Activated CD4-positive, alpha-beta T cell treated with anti-CD3 and anti-CD28 coated beads, Interleukin-2, amount 50 U/mL, for 1 hour (primary cell): ENCODE measurements at places on chromosomes 6 and 20.

DNA sequence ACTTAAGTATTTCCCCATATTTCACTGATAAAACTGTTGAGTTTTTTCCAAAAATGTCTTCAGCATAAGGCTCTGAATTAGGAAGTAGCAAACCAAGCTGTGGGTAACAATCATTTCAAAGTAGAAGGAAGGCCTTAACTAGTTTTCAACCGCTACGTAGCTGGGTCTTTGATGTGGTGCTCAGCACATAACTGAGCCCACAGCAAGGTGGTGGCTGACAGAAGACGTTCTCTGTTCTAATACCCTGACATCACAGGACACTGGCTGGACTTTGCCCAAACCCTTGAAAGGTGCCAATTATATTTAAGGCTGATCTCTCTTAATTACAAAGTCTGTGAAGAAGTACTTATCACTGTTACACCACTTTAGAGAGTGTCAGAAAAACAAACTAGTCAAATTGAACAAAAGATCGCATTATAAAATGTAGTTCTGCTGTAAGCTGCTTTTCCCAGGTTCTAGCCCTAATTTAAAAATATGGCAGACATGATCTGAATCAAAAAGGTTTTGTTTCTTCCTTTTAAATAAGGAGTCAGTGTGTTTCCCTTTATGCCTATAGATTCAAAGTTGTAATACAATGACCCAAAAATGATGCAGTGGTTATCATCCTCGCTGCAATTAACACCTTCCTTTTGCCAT lies 26.7 kb downstream of the MAN1A1 start:
- DNase-seq, result no peak

DNA sequence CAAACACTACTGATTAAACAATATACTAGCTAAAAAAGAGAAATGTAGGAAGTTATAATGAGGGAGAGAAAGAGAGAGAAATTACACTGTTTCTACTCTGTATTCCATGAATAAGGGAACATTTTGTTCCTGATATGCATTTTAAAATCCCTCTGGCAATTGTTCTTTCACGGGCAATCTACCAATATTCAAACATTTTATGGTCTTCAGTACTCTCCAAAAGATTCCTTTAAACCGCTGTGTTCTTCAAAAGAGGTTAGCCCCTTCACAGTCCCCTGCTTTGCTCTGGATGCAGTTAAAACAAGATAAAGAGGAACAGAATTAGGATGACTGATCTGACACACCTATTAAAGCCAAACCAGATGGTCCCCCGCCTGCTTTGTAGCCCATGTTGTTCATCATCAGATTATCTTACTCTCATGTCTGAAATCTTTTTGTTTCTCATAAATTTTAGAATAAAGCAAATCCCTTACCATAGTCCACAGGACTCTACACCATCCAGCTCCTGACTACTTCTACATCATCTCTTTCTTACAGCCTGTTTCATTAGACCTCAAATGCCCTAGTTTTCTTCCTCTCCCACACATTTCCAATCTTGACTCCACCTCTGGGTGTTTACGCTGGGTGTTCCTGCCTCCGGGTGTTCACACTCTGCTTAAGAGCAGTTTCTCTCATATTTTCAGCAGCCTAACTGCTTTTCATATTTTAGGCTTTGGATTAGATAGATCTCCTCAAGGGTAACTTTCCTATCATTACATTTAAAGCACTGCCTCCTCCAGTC lies 399.7 kb downstream of the COL12A1 start:
- no peak for DNase-seq

GRCh38 chr20:50296450-50297375 lies 106.1 kb downstream of the CEBPB start:
- no peak for DNase-seq

- DNase-seq, result no peak
Measured at GRCh38 chr20:25573288-25574251, 11.8 kb downstream of the NINL start.

DNA sequence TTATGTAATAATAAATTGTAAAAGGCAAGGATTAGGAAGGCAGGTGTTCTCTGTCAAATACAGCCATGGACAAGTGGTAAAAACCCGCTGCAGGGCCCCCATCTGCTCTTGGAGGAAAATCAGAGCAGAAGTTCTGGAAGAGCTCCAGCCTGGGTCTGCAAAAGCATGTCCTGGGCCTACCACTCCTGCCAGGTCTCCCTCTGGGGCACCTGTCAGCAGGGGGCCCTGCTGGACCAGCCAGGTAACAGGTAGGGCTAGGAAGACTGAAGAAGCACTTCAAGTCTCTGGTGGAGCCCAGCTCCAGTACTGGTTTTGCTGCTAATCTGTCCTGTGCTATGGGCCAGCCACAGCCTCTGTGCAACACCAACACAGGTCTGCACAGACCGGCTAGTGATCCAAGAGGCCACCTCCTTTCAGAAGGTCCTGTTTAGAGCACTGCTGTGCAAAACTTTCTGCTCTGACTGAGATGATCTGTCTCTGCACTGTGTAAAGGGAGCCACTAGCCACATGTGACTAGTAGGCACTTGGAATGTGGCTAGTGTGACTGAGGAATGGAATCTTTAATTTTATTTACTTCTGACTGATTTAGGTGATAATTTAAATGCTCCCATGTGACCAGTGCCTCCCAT lies 30.2 kb downstream of the RRBP1 start:
- DNase-seq, result no peak

- DNase-seq, result peak; percentile 36
Measured at GRCh38 chr20:62716198-62716940, 7.7 kb downstream of the NTSR1 start.

DNA sequence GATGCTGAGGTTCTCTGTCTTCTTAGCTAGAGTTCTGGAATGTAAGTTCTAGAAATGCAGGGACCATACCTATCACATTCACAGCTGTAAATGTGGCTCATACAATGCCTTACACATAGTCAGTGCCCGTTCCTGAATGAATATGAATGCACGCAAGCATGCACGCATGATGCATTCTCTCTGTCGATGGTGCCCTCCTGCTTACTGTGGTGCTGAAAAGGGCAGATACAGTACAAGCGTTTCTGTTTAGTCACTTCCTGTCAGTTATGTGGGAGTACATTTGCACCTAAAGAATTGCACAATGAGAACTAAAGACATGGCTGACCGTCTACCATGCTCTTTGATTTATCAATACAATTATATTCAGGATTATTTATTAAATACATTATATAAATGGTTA lies 152.2 kb upstream of the SOX4 start:
- no peak for DNase-seq

DNA sequence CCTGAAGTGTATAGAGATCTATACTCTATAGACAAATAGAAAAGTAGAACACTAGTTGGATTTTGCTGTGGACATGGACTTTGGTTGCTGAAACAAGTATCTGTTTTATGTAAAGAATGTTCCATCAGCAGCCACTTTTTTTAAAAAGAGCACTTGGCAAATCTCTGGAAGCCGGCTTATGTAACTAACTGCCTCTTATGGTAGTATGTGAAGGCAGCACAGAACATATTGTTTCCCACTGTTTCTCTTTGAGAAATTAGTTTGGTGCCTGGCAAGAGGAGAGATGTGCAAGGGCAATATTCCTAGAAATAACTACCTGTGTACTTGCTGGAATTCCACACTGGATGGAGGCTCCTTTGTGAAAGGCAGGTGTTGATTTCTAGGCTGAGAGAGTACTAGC lies 242.3 kb upstream of the PREP start:
- no peak for DNase-seq

- DNase-seq, result no peak
Measured at GRCh38 chr20:63016514-63017075, 9.8 kb upstream of the BHLHE23 start.

- DNase-seq, result no peak
Measured at GRCh38 chr6:158791274-158791855, 27.8 kb downstream of the EZR start.

DNA sequence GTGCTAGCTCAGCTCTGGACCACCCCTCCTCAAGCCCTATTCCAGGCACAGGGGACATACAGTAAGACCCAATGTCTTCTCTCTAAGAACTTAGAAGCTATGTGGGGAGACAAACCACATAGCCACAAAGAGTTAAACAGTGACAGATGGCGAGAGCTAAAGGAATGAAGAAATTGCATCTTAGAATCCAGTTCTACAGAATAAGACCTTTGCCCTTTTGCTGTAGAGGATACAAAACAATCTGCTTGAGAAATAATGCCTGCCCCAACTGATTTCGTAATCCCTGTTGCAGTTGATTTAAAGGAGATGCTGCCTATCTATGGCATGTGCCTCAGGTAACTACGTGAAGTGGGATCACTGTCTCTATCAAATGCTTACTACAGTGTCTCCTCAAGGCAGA lies 31.2 kb downstream of the TNFRSF21 start:
- DNase-seq, result no peak

- no peak for DNase-seq
Measured at GRCh38 chr6:32741031-32741960, at the start of gene HLA-DQA2. Gene HLA-DQA2, plus strand, starts transcription at chr6:32741391. Its CDS starts 53 bp downstream, at chr6:32741444.

- no peak for DNase-seq
Measured at GRCh38 chr6:144259986-144260385, 25.1 kb upstream of the UTRN start.

DNA sequence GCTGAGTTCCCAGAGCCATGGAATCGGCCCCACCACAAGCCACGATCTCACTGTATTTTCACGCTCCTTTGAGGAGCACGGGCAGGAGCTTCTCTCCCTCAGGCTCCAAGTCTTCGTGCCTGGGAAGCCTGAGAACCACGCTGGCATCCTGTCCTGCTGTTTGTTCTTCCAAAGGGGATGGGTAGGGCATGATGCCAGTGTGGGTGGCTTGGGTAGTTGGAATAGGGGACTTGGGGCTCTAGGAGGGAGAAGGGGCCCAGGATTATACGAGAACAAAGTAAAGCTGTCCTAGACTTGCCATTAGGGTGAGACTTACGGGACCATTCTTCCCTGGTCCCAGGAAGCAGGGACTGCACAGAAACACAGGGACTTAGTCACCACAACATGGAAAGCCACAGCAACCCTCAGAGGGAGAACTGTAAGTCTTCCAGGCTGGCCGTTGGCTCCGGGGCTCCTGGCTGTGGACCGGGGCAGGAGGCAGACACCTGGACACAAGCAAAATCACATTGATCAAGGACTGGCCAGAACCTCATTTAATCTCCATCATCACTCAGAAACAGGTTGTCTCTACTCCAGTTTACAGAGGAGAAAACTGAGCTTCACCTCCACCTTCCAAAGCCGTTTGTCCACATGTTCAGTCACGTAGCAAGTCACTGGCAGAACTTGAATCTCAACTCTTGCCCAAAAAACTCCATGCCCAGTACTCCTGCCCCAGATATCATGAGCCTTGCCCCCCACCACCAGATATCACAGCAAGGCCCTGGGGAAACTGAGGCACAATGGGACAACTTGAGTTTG lies 1.3 kb downstream of the CCN5 start:
- no peak for DNase-seq

- DNase-seq, result no peak
Measured at GRCh38 chr6:148457137-148457842, 114.7 kb downstream of the SASH1 start.
